ENCODE measurements at places on chromosomes 4 and X.

DNA sequence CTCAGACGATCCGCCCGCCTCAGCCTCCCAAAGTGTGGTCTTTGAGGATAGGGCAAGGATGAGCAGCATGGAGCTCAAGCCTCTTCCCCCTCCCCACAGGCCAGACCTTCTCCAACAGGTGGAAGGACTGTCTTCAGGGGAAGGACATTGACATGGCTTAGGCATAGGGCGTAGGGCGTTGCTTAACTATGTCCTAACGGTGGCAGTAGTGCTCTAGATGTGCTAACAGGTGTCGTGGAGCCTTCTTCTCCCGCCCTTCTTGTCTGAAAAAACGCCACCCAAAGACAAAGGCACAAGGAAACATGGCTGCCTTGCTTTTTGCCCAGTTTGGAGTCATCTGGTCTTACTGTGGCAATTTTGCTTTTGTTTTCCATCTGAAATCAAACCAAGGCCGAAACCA is 219.8 kb downstream of the OR13H1 start:
- DNase-seq, result no peak

DNA sequence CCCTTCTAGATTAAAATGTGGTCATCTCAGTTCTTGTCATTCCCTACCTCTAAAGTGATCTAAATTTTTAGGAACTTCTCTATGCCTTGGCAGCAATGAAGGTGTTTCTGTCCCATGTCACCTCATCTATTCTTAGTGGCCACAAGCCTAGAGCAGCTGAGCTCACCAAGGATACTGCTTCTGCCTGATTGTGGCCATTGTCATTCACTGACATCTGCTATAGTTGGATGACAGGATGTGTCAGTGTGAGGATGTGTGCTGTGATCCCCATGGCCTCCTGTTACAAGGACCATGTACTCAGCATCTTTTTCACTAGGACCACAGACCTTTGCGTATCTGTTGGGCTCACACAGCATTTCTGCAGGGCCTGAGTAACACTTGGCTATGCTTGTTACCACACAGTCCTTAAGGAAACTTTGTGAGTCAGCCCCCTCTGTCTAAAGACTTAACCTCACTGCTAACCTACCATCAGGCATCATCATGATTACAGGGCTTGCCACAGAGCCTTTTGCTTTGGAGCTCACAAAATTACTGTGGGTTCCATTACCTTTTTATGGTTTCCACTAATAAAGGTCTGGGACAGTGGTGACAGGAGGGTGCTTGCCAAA is 421.0 kb downstream of the ADAM29 start:
- DNase-seq, result no peak

- no peak for DNase-seq
Observed at GRCh38 chr4:85153221-85153620, 186.7 kb upstream of the WDFY3 start.

DNA sequence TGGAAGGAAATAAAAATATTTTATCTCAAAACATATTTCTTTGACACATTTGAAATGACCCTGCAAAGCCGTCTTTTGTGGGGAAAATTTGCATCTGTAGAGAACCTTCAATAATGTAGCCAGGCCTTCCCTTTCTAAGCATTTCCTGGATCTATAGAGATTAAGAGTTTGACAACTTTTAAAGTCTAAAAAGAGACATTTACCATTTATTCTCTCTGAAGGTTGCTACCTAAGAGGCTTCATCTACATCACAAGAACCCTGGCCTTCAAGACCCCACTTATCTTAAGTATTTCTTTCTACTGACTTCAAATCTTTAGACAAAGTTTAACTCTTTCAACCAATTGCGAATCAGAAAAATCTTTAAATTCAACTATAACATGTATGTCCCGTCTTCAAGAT is 1639.8 kb downstream of the RPA4 start:
- DNase-seq, result no peak

DNA sequence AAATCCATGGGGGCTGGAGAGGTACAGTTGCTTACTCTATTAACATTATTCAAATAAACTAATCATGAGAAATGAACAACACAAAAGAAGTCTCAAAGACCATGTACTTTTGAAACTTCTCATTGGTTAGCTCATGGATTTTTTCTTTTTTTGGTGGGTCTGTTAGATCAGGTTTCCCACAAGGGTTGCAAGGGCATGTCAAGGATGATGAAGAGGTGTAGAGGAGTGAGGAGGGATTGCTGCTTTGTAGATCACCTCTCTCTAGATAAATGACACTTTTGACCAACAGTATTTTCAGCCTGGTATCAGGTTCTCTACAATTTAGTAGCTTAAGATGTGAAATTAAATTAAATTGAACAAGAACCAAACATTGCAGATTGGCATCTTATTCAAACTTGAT is 417.9 kb upstream of the AGA start:
- DNase-seq, result no peak

DNA sequence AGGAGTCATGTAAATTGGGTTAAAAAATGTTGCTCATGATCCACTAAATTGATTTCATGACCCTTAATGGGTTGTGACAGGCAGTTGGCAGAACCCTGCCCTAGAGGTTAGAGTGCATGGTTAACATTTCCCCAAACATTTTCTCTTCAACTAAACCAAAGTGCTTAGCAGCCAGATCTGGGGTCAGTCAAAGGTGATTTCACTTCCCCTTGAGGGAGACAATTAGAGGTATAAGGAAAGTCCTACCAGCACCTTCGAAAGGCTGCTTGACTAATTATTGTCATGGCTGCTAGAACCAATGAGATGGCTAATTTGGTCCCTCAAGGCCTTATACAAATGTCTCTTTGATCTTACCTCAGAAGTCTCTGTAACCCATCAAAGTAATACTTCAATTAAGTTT is 30.9 kb upstream of the INTS6L start:
- DNase-seq, result no peak

- DNase-seq, result no peak
Observed at GRCh38 chrX:3379111-3379510, 32.7 kb upstream of the MXRA5 start.

Measured in KG1 (cell line).